OCI-LY7 (cell line): ENCODE measurements at places on chromosomes 6 and 20.

- no peak for DNase-seq
These were observed 192.2 kb downstream of the GJA10 start for GRCh38 chr6:90086517-90086916.

DNA sequence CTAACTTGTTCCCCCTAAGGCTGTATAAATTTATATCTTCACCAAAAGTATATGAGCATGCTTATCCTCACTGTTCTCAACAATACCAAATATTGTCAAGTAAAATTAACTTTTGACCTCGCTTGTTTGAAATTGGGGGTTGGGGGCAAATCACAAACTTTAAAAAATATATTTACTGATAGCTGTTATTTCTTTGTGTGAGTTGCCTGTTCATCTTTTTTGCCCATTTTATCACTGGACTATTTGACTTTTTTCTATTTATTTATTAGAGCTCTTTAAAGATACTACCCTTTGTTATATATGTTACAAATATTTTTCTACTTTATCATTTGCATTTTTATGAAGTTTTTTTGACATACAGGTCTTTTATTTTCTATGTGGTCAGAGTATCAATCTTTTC is 187.7 kb downstream of the ZDHHC14 start:
- DNase-seq: no peak

GRCh38 chr6:90537723-90538258 is 49.1 kb downstream of the MAP3K7 start:
- DNase-seq: peak; percentile 64

- no peak for DNase-seq
These were observed 44.0 kb upstream of the MARCKS start for GRCh38 chr6:113813142-113813541.

GRCh38 chr6:145929037-145929633 is 35.0 kb downstream of the SHPRH start:
- DNase-seq: peak; percentile 63

DNA sequence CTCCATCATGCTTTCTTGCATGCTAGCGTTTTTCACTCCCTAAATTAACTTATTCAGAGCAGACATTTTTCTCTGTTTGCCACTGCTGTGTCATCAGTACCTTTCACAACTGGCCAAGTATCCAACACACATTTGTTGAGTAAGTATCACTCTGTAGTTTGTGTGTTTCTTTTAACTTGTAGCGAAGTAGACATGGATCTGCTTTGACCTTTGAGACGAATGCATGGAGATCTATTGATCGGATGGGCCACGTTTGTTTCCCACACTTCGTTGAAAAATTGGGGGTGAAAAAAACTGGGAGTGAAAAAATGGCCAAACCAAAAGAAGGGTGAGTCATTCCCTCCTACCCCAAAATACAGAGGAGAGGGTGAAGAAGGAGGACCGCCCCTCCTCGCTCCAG is 12.9 kb upstream of the SLC9A8 start:
- no peak for DNase-seq

GRCh38 chr6:13445005-13445743 is 42.2 kb downstream of the GFOD1 start:
- no peak for DNase-seq

DNA sequence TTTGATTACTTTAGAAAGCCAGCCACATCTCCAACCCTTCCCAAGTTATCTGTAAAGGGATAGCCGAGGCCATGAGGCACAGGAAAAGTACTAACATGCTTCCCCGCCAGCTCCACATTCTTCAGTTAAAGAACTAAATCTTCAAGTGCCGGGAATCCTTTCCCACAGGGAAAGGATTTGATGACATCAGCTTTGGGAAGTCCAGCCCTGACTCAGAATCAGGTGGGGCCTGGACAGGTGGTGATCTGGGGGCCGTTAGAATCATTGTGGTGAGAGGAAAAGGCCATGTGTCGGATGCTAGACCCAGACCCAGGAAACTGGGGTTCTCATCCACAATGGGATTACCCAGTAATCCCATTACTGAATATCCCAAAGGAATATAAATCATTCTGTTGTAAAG is 580.0 kb downstream of the QKI start:
- no peak for DNase-seq

DNA sequence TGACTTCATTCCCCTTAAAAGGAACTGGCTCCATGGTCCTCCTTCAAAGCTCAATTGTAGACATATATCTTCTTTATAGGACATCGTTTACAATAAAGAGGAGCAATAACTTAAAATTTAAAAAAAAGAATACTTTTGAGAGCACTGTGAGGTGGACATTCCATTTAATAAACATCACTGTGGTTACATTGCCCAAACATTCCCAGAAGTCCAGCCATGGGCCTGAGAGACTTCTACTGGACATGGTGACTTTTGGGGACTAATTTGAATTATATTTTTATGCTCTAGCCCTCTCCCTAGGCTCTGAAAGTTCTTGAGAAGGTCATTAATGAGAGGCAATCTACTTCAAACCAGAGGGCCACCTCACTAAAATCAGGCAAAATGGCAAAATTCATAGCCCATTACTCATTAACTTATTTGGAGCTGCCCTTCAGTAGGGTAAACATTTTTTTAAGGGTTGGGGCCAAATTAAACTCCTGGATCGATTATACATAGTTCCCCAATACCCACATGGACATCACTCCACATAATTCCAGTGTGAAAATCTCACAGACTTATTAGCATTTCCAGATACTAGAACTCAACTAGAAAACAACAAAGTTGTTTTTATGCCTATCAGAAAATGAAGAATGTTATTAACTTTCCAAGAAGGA is 17.1 kb downstream of the ISM1 start:
- DNase-seq: no peak

DNA sequence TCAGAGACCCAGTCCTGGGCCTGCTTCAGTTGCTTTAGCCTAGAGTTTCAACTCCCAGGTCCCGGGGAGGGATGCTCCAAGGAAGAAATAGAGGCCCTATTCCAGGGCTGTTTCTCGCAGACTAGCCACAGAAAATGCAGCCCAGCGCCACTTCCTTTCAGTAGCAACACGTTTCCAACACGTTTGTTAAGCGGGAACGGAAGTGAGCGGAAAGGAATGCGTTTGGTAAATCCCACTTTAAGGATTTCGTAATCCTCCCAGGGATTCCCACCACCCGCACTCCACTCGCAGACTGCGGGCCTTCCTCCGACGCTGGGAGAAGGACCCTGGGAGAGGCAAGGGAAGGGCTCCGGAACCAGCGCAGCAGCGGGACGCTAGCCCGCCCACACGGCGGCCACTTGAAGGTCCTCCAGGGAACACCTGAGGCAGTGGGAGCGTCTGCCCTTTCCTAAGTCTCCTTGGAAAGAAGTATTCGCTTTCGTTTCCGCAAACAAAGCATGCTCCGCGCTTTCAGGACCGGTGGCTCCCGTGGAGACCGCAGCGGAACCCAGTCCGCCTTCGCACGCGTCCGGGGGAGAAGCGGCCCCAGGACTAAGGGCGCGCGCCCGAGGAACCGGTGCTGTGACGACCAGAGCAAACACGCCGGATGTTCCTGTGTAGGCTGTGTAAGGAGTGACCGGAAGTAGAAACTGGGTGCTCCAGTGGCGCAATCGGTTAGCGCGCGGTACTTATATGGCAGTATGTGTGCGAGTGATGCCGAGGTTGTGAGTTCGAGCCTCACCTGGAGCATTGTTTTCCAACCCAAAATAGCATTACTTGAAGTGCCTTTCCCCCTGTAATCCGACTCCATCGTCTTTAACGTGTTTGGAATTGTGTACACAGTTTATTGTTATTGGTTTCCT is 227.6 kb upstream of the PRSS16 start:
- DNase-seq: no peak

- no peak for DNase-seq
These were observed 47.1 kb upstream of the PNRC1 start for GRCh38 chr6:89033461-89033860.

DNA sequence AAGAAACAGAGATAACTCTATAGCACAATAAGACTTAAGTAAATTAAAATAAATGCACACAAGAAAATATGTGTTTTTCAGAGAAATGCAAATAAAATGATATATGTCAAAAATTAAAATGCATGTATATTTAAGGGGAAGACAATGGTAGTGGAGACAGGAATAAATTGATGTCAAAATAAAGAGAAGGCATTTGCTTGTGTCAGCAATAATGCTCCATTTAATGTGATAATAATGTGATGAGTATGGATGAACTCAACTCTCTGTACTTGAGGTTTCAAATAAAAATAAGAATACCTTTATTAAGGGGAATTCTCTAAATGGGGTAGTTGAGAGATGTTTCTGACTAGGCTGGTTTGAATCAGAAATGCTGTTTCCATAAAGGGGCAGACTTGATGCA is 45.7 kb upstream of the BCKDHB start:
- DNase-seq: no peak

- no peak for DNase-seq
These were observed 38.0 kb downstream of the CD164 start for GRCh38 chr6:109344226-109344625.

DNA sequence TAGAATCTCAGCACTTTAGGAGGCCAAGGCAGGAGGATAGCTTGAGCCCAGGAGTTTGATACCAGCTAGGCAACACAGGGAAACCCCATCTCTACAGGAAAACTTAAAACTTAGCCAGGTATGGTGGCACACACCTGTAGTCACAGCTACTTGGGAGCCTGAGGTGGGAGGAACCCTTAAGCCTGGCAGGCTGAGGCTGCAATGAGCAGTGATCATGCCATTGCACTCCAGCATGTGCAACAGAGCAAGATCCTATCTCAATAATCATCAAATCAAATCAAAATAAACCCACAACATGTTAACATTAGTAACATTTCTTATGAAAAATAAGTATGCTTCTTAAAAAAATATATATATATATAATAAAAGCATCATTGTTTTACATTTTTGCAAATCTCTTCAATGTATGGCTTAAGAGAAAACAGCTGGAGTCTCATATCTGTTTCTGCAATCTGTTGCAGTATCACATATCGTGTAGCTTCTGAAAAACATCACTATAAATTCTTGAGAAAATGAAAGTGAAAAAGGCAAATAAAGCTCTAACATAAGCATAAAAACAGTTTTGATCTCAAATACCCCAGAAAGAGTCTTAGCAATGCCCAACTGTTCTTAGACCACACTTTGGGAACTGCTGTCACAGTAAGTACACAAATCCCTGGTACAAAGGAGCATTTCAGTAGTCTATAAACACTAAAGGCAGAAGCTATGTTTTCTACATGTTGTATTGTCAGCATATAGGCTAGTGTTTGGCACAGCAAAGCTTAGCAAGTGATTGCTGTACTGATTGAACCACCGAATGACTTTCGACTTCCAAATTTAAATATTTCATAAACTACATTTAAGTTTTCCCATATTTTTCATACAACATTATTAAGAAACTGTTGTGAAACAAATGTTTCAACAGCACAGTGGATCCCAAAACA is 8.0 kb downstream of the MMUT start:
- no peak for DNase-seq

GRCh38 chr6:16078064-16078463 is 50.8 kb upstream of the MYLIP start:
- DNase-seq: peak; percentile 4

GRCh38 chr20:49892260-49892659 is 23.1 kb downstream of the SPATA2 start:
- no peak for DNase-seq

DNA sequence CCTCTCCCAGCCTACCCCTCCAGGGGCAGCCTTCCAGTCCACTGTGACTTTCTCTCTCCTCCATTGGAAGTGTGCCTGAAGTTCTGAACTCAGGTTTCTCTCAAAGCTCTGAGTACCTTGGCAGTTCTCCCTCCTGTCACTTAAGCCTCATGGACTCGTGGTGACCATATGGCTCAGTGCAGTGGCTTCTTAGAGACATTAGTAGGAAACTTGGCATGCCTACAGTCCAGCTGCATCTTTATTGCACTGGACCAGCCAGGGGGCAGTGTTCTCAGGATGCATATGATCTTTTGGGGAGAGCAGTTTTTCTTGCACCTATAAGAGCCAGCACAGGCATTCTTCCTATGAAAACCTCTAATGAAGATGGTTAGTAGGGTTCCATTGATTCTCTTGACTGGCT is 47.5 kb upstream of the KCNK16 start:
- DNase-seq: no peak

DNA sequence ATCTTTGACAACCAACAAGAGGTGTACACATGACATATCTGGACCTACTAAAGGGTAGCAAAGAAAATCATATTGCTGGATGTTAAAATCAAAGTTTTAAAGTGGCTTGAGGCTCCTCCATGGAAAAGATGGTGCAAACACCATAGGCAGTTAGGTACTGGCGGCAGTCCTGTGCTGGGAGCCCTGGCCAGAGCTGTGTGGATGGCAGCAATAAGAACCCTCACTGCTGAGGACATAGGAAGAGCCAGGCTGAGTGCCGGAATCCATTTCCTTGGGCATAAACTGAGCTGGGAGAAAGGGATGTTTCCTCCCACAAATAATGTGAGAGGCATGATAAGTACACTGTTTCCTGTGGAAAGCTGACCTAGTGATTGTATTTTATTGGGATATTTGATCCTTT is 89.9 kb downstream of the ARID1B start:
- DNase-seq: no peak

DNA sequence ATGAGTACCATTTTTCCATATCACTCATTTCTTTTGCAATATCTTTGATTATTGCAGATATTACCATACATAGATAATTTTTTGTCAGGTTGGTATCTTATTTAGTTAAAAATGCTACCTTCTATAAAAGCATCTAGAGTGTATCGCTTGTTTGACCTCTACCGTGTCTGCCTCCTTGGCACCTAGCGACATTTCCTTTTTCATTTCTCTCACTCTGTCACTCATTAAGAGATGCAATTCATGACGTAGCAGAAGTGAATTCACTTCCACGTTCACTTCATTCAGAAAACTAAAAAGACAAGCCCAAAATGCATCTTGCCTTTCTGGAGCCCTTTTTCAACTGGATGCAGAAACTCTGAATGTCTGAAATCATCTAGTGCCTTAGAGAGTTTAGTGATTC is 172.9 kb downstream of the MMS22L start:
- no peak for DNase-seq

- DNase-seq: no peak
These were observed 24.4 kb downstream of the PROCR start for GRCh38 chr20:35196313-35196712.

GRCh38 chr6:53934023-53934422 is 139.2 kb downstream of the LRRC1 start:
- no peak for DNase-seq

GRCh38 chr6:43855247-43855646 is 85.2 kb downstream of the VEGFA start:
- no peak for DNase-seq

- no peak for DNase-seq
These were observed 621.6 kb downstream of the KIF16B start for GRCh38 chr20:15951658-15952057.

- no peak for DNase-seq
These were observed 32.9 kb upstream of the SLC22A3 start for GRCh38 chr6:160315310-160315709.
